ENCODE measurements at places on chromosomes 16 and 17.

GRCh38 chr16:2236337-2237101 lies at the start of gene DNASE1L2:
TSS of gene DNASE1L2 (plus strand) at chr16:2236444. CDS start at chr16:2236817, 373 bp downstream.
- peak; percentile 50 for ATAC-seq

- peak; percentile 97 for ATAC-seq
Measured at GRCh38 chr17:64230791-64231408, 32.2 kb downstream of the TEX2 start.

- ATAC-seq: no peak
Measured at GRCh38 chr17:72884066-72884465, 208.4 kb downstream of the SLC39A11 start.

- ATAC-seq: no peak
Measured at GRCh38 chr17:61402978-61403800, 3.5 kb downstream of the TBX2 start.

All from SK-N-SH treated with all-trans-retinoic acid at 6 μM for 48 hours (cell line).